Spinal cord (tissue), 10 donors: ENCODE measurements at places on chromosomes 11 and 22.

DNA sequence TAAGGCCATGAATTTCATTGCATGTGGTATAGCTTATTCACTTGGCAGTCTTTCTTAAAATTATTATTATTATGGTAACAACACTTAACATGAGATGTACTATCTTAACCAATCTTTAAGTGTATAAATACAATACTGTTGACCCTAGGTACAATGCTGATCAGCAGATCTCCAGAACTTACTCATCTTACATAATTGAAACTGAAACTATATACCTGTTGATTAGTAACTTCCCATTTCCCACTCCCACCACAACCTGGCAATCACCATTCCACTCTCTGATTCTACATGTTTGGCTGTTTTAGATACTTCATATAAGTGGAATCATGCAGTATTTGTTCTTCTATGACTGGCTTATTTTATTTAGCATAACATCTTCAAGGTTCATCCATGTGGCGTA is 150.2 kb upstream of the POU2AF2 start:
- no peak for DNase-seq

GRCh38 chr11:35163702-35164496 is 24.9 kb downstream of the CD44 start:
- no peak for DNase-seq

- DNase-seq = no peak
Observed at GRCh38 chr11:16796311-16796710, 57.9 kb downstream of the C11orf58 start.

DNA sequence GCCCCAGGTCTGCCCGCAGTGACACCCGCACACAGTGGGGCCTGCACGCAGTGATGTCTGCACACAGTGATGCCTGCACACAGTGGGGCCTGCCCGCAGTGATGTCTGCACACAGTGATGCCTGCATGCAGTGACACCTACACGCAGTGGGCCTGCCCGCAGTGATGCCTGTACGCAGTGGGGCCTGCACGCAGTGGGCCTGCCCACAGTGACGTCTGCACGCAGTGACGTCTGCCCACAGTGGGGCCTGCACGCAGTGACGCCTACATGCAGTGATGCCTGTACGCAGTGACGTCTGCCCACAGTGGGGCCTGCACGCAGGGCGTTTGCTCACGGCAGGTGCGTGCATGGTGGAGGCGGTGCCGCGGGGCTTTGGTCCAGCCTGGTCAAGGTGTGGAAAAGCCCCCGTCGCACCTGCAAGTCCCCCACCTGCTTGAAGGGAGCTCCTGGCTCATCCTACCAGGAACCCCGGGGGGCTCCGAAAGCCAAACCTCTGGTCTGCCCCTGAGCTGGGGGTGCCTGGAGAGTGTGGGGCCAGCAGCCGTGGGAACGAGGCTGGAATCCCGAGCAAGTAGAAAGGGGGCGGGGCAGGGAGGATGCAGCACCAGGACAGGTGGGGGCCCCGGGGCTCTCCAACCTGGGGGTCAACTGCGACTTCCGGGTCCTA is 8.9 kb upstream of the SYT8 start:
- DNase-seq = no peak

- DNase-seq = no peak
Observed at GRCh38 chr11:46391186-46391577, 394 bp downstream of the CHRM4 start.

DNA sequence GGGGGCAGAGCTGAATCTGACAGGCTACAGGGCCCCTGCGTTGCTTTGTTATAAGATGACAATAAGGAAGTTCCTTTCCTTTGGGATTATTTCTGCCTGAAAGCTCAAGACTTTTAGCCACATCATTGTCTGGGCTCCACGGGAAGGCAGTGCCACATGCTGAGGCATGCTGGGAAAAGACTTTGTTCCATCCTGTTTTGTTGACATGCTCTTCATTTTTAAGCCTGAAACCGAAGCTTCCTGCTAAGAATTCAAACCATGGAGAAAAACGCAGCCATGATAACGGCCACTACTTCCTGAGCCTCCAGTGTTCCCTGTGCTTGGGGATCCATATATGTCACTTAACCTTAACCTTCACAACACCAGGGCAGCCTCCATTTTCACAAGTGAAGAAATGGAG is 5.5 kb upstream of the TCF20 start:
- no peak for DNase-seq

- DNase-seq = no peak
Observed at GRCh38 chr11:47904048-47904447, 55.9 kb upstream of the NUP160 start.

GRCh38 chr11:127471662-127472061 is 471.1 kb upstream of the KIRREL3 start:
- no peak for DNase-seq

DNA sequence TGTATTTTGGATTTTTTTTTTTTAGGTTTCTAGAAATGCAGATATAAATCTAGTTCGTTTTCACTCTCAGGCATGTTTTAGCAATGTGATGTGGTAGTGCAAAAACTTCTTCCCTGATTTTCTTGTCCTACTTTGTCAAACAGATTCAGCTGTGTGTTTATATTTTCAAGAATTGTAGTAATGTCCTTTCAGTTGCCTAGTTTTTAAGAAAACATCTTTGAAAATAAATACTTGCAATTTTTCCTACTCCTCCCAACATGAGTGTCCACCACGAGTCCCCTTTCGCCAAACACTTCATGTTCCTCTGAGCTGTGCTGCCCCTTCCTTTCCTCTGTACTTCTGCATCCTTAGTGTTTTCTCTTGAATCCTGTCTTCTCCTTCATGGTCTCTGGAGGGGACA is 686.9 kb downstream of the NTM start:
- no peak for DNase-seq

- DNase-seq = no peak
Observed at GRCh38 chr11:10519630-10520029, 21.4 kb downstream of the RNF141 start.

DNA sequence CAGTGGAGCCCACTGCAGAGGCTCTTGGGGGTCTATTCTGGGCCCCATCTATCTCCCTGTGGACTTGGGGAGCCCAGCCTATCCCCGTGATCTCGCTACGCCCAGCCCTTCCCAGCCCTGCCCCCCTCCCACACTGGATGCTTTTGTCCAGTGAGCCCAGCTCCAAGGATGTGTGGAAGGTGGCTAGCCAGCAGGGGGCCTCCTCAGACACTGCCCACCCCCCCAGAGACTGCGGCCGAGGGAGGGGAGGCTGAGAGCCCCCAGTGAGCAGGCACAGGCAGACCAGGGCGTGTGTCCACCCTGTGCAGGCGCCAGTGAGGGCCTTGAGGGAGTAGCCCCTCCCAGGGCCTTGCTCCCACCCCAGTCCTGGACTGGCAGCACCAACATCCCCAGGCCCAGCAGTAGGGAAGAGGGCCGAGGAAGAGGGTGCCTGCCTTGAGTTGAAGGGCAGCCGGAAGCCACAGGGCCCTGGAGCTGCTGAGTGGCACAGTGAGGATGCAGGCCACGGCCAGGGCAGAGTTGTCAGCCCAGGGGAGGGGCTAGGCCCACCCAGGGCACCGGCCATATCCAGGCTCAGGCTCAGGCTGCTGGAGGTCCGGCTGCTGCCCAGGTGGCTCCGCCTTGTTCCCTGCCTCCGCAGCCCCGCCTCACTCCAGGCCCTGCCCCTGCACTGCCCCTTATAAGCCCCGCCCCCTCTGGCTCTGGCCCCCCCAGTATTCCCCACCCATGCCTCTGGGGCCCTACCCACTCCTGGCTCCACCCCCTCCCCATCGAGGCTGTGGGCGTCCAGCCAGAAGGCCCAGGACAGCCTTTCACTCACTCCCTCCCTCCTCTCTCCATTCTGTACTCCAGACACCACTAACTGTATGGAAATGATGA is 28.0 kb downstream of the MOB2 start:
- no peak for DNase-seq

DNA sequence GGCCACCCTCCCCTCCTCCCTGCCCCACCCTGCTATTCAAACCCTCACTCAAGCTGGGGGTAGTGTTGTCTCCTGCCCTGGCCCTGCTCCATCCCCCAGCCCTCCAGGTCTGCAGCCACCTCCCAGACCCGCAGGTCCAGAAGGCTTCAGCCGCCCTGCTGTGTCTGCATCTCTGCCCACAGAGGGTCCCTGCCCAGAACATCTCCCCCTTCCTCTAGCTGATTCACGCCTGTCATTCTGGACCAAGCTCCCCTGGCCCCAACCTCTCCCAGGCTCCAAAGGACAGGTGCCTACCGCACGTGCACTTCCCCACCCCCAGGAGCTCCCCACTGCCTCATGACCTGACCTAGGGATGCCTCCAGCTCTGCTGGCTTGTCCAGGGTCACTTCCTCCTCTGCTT is 16.0 kb upstream of the SHISAL1 start:
- DNase-seq = no peak

- DNase-seq = no peak
Observed at GRCh38 chr22:45692549-45692948, 20.9 kb downstream of the ATXN10 start.

DNA sequence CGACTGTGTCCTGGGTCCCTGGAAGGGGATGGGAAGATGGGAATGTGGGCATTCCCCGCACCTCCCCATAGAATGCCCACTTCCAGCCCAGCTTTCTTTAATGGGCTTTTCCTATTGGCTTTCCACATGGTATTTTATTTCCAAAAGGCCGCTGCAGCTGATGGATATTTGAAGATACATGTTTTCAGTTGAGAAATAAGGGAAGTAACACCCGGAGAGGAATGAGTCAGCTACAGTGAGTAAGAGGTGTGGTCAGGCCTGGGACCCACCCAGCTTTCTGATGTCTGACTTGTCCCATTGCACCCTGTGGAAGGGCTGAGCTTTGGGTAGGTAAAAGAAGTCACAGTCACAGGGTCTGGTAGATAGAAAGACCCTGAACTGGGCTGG is 476.9 kb downstream of the MIAT start:
- no peak for DNase-seq

DNA sequence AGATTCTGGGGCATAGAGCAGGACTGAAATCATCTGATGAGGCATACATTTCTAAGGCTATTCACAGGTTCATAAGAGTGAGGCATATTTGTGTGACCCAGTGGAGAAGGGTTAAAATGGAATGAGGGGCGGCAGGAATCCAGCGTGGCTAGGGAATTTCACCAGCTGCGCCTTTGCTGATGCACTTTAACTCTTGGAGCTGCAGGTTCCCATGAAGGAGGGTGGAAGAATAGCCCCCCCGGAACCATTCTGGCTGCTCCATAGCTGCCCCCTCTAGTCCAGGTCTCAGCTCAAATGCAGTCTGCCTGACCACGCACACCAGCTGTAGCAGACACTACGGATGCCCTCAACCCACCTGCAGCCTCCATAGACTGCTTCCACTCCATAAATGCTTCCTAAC is 31.5 kb downstream of the TENM4 start:
- DNase-seq = no peak

GRCh38 chr11:130964058-130964792 is 47.9 kb upstream of the SNX19 start:
- DNase-seq = no peak

DNA sequence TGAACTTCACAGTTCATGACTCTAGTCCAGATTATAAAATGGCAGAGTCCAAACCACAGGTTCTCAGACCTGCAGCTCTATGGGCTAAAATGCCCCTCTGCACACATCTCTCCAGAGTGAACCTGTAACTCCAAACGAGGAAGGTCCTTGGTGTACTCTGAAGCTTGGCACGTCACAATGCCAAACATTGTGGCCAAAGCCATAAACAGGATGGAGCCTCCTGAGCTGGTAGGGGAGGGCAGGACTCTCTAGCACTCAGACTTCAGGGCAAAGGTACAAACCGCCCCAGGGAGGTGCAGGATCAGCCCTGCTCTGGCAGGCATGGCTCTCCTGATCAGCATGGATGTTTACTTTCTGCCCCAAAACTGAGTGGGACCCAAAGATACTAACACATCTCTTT is 2.3 kb downstream of the SCUBE2 start:
- DNase-seq = no peak

DNA sequence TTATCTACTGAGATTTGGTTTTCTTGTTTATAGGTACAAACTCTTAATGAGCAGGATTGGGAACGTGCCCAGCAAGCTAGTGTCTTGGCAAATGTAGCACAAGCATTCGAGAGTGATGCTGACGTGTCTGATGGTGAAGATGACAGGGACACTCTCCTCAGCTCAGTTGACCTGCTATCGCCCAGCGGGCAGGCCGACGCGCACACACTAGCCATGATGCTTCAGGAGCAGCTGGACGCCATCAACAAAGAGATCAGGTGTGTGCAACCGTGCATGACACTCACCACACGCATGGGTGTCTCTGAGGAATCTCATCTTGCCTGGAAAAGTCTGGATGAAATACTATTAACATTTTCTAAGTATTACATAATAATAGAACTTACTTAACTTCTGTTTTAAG is 54.7 kb upstream of the CTTN start:
- no peak for DNase-seq

DNA sequence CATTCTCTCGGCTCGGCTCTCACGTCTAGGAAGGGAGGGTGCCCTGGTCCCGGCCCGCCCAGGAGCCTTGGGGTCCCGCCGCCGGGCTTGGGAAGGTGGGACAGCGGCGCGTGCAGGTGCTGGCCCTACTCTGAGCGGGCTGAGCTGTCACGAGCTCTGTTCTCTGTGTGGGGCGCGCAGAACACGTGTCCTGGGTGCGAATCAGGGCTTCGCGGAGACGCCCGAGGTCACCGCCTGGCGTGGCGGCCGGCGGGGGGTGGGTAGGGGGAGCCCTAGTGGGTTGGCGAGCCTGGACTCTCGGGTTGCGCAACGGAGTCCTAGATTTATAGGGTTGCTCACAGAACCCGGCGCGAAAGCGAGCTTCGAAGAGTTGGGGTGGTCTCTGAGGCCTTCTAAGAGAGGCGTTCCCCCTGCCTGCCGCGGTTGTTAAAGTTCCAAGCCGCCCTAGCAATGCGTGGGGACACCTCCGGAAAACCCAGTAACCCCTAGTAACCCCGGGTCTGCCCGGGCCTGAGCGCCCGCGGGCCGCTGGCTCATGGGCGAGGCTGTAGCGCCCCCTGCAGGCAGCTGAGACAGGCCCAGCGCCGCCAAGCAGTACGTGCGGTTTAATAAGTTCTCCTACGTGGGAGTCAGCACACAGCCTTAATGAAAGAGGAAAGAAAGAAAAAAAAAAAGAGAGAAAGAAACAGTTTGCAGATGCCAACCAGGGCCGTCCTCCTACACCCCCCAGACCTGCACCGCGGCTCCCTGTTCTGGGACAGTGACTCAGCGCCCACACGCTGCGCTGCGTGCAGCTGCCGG is 2.7 kb downstream of the ADM start:
- DNase-seq = no peak

DNA sequence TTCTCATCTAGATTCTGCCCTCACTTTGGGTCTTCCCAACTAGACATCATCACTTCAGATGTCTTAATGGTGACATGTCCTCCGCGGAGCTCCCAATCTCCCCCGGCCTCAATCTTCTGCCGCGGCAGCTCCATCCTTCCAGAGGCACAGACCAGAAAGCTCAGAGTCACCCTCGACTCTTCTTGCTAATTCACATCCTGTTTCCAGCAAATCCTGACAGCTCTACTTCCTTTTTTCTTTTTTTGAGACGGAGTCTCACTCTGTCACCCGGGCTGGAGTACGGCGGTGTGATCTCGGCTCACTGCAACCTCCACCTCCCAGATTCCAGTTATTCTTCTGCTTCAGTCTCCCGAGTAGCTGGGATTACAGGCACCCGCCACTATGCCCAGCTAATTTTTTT is 54.5 kb downstream of the CACNG2 start:
- DNase-seq = no peak
